ENCODE measurements at places on chromosomes 4 and X.

DNA sequence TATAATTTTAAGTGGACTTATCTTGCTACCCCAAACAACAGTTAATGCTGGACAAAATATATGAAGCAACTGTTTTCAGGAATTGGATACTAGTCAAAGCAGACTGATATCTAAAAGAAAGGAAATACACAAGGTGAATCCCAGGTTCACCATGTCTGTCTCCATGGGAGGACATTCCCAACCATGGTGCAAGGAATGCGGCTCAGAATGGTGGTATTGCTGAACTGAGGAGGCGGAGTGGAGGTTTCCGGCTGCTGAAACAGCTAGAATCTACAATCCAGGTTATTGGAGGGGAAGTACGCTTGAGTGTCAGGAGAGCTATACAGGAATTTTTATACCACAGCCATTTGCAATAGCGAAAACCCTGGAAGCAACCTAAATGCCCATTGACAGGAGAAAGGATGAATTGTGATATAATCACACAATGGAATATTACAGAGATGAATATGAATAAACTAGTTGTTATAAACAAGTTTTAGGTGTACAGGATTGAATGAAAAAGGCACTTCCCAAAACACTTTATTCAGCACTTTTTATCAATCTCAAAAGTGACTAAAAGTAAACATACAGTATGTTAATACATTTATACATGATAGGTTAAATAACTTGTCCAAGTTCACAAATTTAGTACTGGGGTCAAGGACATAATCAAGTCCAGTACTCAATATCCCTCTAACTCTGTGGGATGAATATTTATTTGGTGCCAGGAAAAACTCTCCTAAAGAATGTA lies 9.0 kb downstream of the HMGB2 start:
- DNase-seq = peak; percentile 8

DNA sequence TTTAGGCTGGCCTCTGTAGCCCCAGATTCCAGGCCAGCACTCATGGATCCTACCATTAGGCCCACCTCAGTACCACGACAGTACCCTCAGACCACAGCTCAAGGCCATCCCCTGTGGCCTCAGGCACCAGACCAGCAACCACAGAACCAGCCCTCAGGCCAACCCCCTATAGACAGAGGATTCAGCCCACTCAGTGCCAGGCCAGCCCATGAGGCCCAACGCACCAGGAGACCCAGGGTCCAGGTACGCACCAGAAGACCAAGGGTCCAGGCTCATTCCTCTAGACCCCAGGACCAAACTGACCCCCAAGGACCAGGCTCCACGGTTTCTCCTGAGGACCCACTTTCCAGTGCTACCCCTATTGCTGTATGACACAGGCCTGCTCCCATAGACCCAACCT lies 39.5 kb upstream of the MAGEC2 start:
- DNase-seq = no peak

- DNase-seq = no peak
These were observed 145.9 kb downstream of the IRS4 start for GRCh38 chrX:108590496-108590895.

GRCh38 chr4:150089732-150090131 lies 11.5 kb downstream of the DCLK2 start:
- DNase-seq = no peak

GRCh38 chr4:124879195-124879594 lies 166.7 kb upstream of the ANKRD50 start:
- no peak for DNase-seq

- no peak for DNase-seq
These were observed 77.5 kb downstream of the RLIM start for GRCh38 chrX:74536832-74537371.

DNA sequence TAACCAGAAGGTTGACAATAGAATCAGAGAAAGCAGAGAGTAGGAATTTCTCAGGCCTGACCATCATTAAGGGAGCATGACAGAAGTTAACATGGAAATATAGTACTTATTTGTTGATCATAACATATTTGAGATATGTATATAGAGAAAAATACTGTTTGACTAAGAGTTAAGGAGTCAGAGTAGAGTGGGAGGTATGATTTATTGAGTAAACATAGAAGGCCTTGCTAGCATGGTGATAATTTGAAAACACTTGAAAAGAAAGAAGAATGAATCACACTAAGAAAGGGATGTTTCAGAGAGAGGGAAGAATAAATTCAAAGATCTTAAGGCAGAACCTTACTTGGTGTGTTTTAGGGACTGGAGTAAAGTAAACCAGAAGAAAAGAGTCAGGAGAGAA lies 437.2 kb upstream of the TECRL start:
- DNase-seq = no peak

- DNase-seq = peak; percentile 29
These were observed 433.6 kb downstream of the MAGEB5 start for GRCh38 chrX:26649534-26649933.

DNA sequence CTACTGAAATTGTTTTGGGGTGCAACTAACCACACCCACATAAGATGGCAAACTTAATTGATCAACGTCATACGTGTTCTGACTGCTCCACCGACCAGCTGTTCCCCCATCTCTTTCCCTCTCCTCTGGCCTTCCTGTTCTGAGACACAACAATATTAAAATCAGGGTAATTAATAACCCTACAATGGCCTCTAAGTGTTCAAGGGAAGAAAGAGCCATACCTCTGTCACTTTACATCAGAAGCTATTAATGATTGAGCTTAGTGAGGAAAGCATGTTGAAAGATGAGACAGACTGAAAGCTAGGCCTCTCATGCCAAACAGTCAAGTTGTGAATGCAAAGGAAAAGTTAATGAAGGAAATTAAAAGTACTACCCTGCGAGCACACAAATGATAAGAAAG lies 173.9 kb upstream of the FTHL17 start:
- DNase-seq = no peak

- no peak for DNase-seq
These were observed 8.9 kb downstream of the PGAM4 start for GRCh38 chrX:77960567-77960966.

DNA sequence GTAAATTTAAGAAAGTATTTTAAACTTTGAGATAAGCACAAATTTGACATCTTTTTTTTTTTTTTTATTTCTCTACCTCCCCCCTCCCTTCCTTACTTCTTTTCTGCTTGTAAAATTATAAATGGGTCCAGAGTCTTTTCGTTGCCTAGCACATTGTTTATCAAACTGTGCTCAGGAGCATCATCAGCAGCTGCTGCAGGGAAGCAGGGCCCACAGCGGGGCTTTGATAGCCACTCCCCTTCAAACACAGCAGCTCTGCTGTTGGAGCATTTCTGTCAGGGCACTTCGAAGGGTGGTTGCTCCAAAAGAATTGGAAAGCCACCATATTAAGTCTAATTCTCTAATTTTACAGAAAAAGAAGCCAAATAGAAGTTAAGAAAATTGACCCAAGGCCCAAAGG lies 588.3 kb downstream of the SPRY1 start:
- no peak for DNase-seq

DNA sequence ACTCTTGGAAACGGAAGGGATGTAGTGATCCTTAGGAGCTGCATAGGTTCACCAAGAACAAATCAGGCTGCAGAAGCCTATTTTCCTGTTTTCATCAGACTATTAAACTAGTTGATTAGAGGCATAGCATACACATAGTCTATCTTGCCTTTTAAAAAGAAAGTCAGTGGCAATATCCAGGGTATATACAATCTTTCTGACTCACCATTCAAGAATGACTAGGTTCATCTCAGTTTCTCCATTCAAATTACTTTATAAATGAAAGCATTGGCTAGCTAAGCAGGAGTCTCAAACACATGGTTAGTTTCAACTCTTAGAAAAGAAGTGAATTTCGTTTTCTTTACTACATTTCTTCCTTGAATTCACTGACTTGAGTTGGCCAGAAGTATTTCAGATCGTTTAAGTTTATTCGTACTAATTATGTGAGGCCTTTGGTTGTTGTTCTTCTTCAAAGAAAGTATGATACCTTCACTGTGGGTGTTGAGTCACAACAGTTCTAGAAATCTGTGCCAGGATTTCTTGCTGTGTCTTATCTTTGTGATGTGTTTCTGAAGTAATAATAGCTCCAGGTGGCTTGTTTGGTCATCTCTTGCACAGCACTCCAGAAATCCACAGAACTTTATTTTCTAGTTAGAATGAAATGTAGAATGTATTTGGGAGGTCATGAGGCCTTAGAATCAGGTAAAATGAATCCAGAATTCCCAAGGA lies 88.2 kb downstream of the AWAT2 start:
- no peak for DNase-seq

- no peak for DNase-seq
These were observed 158.6 kb downstream of the TRIML1 start for GRCh38 chr4:188297873-188298272.

- DNase-seq = no peak
These were observed 10.1 kb downstream of the SEC24D start for GRCh38 chr4:118825799-118826198.
